ENCODE measurements at places on chromosomes 1 and 21.
A peak's percentile ranks its signal among the peaks of the same experiment; 100 is the strongest.

GRCh38 chr21:44401386-44402160 lies 48.2 kb downstream of the TRPM2 start:
- no peak for DNase-seq

- DNase-seq = no peak
These were observed 159.1 kb upstream of the C8B start for GRCh38 chr1:57124768-57125446.

- no peak for DNase-seq
These were observed 484.6 kb upstream of the PLXNA2 start for GRCh38 chr1:208728815-208729214.

GRCh38 chr1:235297579-235297978 lies 30.4 kb downstream of the ARID4B start:
- no peak for DNase-seq

DNA sequence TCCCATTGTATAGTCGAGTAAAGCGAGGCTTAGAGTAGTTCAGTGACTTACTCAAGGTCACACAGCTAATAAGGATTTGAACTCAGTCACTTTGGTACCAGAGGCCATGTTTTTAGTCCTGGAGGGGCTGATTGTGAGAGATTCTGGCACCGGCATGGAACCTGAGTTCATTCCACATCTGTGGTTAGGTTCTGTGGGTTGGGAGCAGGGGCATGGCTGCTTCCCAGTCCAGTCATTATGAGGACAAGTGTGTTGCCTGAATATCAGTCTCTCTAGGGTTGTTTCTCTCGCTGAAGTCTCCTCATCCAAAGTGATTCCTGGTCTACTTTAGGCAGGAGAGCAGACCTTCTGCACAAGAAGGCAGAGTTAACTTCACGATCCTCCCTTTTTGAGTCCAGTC lies 90.6 kb downstream of the C1orf94 start:
- no peak for DNase-seq

DNA sequence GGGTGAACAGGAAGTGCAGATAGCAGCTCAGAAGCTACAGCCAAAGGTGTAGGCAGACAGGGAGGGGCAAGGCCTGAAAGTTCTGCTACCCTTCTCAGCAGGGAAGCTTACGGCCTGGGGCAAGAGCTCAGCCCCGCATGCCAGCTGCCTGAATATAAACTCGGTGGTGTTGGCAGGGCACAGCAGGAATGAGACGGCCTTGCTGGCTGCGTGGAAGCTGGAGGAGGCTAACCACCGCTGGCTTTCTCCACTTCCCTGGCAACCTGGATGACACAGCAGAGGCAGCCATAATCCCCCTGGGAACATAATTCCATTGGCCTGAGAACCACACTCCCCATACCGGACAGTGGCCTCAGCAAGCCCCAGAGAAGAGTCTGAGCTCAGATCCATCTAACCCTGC lies 81.9 kb upstream of the PRRC2C start:
- DNase-seq = no peak

GRCh38 chr1:156489166-156489934 lies 11.2 kb downstream of the MEF2D start:
- no peak for DNase-seq

- DNase-seq = peak; percentile 9
These were observed 4.4 kb upstream of the BARHL2 start for GRCh38 chr1:90721210-90722194.

GRCh38 chr1:228310162-228310792 lies 96.4 kb downstream of the TRIM11 start:
- DNase-seq = no peak

DNA sequence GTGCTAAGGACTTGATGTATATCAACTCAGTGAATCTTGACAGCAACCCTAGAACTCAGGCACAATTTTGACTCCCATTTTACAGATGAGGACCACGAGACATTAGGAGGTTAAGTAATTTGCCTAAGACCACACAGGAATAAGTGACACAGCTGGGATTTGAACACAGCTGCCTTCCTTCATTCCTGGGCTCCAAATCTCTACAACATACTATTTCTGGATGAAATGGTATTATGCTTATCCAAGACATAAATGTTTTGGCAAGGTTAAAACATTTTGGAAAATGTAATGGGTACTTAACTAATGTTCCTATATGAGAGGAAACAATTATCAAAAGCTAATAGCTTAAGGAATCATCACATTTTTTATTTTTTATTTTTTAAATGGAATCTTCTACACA lies 4.8 kb downstream of the CLDN8 start:
- no peak for DNase-seq

DNA sequence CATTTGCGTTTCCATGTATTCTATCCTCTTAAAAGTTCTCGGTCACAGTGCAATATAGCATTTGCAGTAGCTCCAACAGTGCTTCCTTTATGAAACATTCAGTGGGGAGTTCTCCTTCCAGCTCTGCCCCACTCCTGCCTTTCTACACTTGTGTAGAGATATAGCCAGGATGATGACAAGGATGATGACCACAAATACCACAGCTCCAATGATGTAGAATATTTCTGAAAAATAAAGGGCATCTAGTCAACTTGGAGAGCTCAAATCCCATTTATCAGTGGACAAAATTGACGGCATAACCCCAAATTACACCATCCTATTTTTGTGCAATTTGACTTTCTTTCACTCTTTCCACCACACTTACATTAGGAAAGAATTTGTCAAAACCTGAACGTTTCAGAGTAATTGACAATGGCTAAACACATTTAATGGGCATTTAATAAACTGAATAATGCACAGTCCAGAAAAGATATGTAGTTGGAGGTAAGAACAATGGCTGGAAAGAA lies 11.1 kb downstream of the F3 start:
- no peak for DNase-seq

DNA sequence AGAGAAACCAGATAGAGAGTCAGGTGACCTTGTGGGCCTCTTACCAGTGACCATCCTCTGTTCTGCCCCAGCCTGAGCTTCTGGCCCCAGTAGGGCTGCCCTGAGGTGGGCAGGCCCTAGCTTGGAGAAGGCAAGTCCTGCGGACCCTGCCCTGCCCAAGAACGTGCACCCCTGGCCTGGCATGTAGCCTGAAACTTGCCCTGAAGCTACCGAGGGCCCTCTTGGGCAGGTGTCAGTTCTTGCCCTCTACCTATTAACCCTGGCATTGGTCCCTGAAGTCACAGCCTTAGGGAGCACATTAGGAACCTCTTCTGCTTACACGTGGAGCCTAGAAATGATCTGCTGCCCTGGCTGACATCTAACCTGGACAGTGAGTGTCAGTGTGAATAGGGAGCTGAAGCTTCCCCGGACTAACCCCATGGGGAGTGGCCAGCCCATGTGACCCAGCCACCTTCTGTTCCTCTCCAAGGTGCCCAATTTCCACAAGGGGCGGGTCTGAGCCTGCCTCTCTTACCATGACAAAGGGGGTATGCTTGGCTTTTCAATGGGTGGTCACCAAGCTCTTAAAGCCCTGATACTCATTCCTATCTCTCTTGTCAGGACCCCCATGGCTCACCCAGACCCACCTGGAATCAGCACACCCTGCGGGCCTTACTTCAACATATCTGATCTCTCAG lies 163.0 kb downstream of the ZSCAN20 start:
- no peak for DNase-seq

- DNase-seq = no peak
These were observed 26.6 kb downstream of the UBE4B start for GRCh38 chr1:10059342-10059718.

DNA sequence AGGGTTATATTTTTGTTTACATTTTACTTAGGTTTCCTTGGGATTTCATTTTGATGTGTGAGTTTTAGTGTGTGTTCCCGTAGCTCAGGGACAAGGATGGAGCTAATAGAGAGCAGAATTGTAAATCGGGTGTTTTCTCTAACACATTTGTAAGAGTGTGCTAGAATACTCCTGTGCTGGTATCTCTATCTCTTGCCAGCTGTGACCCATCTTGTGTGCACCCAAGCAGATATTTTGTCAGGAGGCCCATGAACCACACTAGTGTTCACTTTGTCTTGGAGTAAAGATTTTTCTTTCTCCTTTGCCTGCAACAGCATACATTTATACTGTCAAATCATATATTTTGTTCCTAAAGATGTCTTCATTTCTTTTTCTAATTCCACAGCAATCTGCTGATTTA lies 23.4 kb downstream of the KRTAP19-8 start:
- no peak for DNase-seq

DNA sequence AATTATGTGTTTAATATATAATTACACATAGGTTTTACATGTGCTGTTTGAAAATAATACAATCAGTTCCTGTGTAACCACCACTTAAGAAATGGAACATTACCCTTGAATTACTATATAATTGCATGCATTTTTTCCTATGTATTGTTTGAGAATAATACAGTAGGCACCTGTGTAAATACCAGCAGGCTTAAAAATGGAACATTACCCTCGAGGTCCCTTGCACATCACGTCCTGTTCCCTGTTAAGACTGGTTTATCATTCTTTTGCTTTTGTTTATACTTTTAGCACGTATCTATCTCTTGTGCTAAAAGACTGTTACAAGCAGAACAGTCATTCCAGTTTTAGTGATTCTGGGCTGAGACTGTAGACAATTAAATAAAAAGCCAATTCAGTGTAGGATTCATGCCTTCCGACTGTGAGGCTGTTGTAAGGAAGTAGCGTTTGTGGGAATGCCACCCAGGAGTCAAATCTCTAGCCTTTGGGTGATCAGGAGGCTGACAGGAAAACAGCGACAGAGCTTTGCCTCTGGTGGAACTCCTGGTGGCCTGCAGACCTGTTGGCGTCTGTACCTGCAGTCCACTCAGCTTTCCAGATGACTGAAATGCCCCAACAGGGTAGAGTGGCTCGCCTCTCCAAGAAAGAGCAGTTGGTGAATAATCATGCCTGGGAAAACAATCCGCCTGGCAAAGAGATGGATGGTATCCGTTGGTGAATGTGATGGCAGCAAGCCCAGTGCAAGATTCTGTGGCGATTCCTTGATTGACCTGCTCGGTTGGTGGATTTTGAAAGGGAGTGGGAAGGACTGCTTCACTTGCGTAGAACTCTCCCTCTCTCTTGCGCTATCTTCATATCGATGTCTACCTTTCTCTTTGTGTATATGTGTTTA lies 58.0 kb downstream of the DISC1 start:
- DNase-seq = no peak

DNA sequence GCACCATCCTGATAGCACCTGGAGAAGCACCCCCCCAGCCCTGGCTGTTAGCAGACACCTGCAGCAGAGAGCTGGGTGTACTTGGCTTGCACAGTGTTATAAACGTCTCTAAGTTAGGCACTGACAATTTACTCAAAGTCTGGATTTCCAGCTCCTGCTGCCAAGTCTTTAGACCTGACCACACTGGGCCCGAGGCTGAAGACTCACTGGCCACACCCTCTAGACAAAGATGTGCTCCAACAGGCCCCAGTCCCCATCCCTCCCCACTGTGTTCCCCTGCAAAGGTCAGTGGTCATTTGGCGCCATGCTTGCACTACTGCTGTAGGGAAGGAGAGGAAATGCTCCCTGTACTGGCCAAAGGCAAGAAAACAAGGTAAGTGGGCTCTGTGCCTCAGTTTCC lies 31.1 kb downstream of the PADI6 start:
- no peak for DNase-seq

DNA sequence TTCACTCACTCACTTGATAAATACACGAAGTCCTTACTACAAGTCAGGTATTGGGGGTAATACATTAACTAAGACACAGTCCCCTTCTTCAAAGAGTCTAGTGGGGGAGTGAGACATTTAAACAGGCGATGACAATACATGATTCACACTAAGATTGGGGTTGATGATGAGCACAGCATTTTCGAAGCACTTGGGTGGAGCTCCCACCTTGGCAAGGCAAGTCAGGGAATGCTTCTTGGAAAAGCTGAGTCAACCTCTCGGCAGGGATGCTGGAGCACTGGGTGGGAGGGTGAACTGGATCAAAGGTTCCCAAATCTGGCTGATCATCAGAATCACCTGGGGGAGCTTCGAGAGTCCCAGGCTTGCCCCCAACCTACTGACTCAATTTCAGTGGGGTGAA lies 57.9 kb upstream of the ENAH start:
- no peak for DNase-seq

- no peak for DNase-seq
These were observed 12.8 kb downstream of the MED18 start for GRCh38 chr1:28341591-28341990.

DNA sequence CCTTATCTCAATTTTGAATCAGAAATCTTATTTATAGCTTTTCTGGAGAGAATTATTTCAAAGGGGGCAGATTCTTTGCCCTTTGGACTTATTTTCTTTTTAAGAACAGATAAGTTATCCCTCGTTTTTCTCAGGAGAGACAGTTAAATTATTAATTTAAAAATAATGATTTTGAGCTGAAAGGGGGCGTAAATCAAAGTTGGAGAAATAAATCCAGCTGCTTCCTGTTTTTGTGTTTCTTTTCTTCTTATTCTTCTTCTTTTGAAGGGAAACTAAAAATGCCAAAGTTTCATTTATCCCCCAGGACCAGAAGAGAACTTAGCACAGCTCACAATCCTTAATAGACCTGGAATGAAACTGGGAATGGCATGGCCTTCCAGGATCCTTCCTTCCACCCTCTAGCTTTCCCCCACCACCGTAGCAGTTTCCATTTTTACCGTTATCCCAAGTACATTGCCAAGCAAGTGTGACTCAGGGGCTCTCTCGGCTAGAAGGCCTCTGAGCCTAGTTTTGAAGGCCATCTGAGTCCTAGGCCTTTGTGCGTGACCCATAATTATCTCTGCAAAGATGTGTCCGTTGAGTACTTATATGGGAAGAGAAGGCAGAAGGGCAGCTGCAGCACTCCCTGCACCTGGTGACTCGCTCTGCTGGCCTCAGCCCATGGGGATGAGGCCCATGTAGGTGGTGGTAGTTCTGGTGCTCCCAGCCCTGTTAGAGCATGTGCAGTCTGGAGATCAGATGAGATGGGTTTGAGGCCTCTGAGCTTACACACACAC lies 181.7 kb downstream of the ROR1 start:
- no peak for DNase-seq

DNA sequence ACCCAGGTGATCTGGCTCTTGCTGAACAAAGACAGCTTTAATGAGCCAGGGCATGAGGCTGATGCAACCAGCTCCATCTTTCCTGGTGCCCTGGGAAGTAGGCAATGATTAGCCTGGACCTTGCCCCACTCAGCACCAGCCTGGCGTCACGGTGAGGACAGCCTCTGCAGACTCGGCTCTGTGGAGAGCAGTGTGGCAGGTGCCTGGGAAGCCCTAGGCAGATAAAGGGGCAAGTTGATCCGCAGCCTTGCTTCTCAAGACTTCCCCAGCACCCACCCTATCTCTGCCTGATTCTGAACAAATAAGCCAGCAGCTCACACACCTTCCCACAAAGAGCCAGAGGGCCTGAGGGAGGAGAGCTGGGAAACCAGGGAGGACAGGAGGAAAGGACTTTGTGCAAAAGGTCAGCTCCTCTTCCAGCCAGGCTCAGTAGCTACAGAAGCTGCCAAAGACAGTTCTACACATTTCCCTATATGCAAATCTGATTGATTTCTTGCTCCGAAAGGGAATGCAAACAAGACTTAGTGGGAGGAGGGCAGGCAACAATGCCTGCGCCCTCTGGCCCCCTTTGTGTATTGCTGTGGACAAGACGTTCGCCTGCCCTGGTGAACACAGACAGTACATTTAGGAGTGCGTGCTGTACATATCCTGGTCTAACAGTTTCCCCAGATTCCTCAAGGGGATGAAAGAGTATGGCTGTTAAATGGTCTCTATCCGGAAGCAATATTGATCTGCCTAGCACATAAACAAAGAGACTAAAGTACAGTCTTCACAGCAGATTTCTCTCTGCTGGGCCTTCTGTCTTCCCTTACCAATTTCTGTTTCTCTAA lies 63.8 kb downstream of the BCAR3 start:
- no peak for DNase-seq

- no peak for DNase-seq
These were observed 130.4 kb downstream of the AK5 start for GRCh38 chr1:77412069-77412819.

- no peak for DNase-seq
These were observed 154.9 kb downstream of the ST6GALNAC3 start for GRCh38 chr1:76229279-76230005.

GRCh38 chr1:52551507-52552235 lies 1.2 kb downstream of the TUT4 start:
- DNase-seq = peak; percentile 31
